Trophoblast cell (in vitro differentiated cells and primary cell): ENCODE measurements at places on chromosomes 5 and 9.

- DNase-seq: no peak
Observed at GRCh38 chr5:142438573-142438972, 113.8 kb upstream of the SPRY4 start.

DNA sequence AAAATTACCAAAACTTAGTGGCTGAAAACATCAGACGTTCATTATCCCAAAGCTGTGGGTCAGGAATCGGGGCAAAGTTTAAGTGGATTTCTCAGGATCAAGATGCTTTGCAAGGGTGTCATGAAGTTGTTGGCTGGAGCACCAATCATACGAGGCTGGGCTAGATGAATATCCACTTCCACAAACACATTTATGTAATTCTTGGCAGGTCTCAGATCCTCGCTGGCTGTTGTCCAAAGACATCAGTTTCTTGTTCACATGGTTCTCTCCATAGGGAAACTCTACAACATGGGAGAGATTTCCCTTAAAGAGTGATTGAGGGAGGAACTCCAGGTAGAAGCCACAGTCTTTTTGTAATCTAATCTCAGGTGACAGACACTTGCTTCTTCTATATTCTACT is 20.2 kb upstream of the CCDC192 start:
- no peak for DNase-seq

DNA sequence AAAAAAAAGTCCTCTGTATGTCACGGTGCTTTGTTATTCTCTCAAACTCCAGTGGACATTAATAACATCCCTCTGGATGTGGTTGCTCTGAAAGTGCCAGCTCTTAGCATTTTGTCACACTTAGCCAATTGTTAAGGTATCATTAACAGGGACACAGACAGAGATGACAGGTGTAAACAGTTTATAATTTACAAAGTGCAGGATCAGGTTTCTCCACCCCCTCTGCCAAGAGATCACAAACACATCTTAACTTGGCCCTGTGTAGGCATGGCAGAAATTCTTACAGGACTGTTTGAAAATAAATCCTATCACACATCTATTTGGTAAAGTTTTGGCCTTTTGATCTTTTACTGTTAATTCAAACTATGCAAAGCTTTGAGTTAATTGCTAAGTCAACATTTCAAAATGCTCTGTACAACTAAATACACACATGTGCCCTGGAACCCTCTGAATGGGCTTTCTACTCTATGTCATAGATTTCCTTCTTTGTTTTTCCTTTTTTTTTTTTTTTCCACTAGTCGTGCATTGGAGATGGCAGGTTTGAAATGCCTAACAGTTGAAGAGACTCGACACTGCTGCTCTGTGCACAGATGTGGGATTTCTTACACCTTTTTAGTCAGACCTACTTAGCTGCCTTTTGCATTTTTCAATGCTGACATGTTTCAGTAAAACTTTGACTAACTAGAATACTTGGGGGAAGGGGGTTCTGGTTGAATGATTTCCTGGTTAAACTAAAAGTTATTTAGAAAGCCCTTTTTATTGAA is 41.7 kb downstream of the SEMA6A start:
- DNase-seq: no peak

DNA sequence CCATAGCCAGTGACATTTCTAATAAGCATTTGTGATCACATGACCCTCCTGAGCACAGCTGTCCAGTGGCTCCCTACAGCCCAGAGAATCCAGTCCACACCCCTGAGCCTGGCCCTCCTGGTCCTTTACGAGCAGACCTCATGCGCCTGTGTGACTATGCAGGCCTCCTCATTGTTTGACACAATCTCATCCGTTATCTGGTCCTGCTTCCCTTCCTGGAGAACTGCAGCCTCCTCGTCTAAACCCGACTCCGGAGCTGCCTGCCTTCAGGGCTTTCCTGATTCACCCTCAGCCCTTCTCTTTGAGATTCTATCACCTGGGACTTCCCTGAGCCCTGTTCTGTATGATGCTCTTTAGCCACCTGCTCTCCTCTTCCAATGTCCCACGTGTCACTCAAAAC is 79.7 kb downstream of the GPR21 start:
- DNase-seq: peak; percentile 58

GRCh38 chr9:95980262-95981125 is 105.0 kb downstream of the ERCC6L2 start:
- no peak for DNase-seq

- DNase-seq: no peak
Observed at GRCh38 chr5:80930940-80931339, 29.2 kb upstream of the RASGRF2 start.

- peak; percentile 33 for DNase-seq
Observed at GRCh38 chr5:14186059-14186830, 43.1 kb downstream of the TRIO start.

GRCh38 chr5:53037141-53037859 is 48.1 kb downstream of the ITGA2 start:
- DNase-seq: peak; percentile 64

- no peak for DNase-seq
Observed at GRCh38 chr5:154728939-154729588, 26.1 kb upstream of the LARP1 start.

- no peak for DNase-seq
Observed at GRCh38 chr5:109989161-109989560, 299.4 kb downstream of the MAN2A1 start.

GRCh38 chr5:127029581-127030258 is 638 bp downstream of the MARCHF3 start:
- DNase-seq: peak; percentile 71

DNA sequence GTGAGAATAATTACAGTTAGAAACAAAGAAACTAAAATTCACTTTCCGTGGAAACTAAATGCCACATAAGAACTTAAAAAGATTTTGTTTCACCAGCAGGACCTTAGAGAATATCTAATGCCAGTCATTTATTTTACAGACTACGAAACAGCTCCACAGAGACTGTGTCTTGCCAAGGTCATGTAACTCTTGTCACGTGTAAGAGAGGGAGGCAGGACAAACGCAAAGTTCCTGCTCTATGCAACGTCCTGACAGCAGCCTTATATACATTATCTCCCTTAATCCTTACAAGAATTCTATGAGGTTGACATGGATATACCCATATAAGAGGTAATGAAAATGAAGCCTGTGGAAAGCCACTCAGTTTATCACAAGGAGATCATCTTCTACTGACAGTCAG is 39.4 kb downstream of the CTNNAL1 start:
- no peak for DNase-seq

DNA sequence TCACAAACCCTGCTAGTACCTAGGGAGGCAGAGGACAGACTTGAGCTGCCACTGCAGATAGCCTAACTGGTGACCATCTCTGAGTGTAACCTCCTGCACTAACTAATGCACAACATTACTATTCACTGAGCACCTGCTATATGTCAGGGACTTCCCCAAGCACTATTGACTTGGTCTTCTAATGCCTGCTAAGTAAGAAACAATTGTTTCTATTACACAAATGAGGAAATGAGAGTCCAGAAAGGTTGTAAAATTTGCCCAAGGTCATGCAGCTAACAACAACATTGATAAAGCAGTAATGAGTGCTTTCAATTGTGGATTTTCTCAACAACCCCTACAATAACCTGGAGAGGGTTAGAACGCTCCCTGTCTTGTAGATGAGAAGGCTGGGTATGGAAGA is 183.7 kb downstream of the ZNF462 start:
- no peak for DNase-seq

- DNase-seq: no peak
Observed at GRCh38 chr5:172973127-172973916, 10.2 kb upstream of the ATP6V0E1 start.

DNA sequence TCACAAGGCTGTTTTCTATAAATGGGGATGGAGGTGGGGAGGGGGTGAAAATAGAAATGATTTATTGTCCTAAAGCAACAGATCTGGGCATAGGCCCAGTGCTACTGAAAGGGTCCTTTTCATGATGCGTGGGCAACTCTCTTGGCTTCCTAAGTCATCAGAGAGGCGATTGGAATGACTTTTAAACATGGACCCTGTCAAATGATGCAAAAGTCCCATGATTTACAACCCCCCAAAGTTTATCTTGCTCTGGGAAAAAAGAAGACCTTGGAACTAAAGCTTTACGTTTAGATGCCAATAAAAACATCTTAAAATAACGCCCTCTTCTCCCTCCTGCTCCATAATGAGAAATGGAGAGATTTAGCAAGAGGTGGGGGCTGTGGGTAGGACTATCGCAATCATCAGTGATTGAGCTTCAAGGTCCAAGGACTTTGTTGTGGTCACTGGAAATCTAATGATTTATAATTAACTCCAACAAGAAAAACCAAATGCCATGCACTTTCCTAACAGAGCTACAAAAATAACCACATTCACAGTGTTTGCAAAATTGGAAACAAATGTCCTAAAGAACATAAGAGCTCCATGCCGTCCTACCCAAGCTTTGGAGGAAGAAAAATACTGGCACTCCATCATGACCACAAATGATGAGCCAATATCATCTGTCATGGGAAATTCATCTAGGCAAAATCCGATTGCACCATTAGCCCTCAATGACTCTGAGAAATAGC is 167.5 kb upstream of the CLINT1 start:
- DNase-seq: no peak

DNA sequence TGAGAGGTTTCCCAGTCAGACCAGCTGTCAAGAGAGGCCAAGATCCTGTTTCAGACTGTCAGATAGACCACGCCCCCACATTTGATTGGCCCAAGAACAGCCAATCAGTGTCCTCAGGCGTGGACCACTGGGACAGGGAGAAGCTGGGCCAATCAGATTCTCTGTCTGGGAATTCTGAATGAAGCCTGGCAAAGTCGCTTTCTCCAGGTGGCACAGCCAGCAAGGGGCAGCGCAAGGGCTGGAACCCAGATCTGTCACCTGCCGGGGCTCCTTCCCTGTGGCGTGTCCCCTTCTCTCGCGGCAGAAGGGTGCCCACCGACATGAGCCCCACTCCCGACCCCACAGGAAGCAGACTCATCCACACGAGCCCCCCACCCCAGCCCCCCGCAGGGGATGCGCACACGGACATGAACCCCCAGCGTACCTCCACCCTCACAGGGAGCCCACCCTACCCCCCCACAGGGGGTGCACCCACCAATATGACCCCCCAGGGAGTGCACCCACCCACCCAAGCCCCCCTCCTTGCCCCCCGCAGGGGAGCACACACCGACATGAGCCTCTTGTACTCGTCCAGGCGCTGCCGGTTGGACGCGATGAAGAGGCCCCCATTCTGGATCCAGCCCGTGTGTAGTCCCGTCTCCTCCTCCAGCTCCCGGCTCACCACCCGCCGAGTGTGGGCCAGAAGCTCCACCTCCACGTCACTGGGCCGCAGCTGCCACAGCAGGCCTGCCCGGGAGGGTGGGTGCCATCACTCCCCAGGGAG is 6.1 kb downstream of the SARDH start:
- no peak for DNase-seq

DNA sequence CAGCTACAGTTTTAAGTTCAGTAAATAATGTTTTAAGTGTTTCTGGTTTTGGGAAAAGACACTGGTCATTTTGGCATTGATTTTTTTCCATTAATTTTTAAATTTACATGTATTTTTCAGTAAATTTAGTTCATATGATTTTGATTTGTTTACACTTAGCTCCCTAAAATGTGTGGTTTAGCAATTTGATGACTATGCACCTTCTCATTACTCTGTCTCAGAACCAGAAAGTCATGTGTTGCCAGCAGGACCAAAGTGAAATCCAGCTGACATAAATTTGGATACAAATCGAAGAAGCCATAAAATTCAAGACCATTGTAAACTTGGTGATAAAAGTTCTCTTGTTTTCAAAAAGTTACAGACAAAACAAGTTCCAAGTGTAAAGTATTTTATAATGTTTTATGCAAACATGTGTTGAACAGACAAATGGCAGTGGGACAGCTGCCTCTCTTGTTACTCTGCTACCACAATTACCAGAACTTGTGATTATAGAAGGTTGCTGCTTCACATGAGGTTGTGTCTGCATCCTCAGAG is 354.8 kb downstream of the NR2F1-AS1 start:
- no peak for DNase-seq

DNA sequence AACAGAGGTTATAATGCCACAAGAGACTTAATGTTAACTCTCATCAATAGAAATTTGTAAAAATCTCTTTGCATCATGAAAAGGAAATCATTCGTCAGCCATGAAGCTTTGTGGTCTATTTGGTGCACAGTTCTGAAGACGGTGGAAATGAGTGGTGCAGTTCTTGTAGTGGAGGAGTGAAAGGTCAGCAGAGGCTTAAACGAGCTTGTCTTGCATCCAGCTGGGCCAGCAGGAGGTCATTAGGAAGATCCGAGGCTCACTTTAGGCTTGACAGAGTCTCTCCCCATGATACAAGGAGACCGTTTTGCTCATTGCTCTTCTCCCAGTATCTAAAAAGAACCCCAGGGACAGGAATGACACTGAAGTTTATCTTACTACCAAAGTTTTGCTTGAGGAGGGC is 440.8 kb downstream of the BNC2 start:
- no peak for DNase-seq

DNA sequence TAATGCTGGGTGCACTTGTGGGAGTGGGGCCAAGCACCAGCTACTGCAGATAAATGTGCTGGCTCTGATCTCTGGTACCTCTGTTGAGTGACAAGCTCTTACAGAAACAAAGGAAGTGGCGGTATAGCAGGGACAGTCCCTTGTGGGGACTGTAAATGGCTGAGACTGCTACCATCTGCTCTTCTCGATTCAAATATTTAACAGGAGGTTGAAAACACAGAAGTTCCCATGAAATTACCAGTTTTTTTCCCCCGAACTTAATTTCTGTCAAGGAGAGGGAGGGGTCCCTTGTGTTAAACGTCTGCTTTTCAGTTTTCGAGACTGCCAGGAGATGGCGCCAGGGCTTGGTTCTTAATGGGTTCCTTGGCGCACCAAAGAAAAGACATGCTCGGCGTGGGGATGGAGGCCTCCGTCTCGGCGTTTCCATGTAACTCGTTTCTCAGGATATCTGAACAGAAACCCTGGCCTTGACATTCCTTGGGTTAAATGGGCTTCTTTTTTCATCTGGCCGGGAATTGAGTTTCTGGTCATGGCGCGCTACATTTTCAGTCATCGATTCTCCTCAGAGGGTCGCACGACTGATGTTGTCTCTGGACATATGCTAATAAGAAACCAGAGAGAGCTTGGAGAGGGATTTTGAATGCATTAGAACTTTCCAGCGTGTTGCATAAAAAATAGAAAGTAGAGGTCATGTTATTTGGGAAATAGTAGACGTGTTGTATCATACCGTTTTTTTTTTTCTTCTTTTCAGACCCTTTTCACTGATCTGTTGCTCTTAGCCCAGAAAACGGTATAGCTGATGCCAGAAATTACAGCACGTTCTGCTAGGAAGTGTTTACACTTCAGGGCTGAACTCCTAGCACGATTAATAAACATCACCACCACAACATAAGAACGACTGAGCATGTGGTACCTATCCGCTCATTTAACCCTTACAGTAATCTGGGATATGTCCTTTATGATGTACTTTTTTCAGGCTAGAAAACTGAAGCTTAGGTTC is 64.0 kb downstream of the CARTPT start:
- peak; percentile 55 for DNase-seq
